ENCODE measurements at places on chromosomes 1 and 21. TPM values are rescaled to one million over a fixed set of nuclear protein-coding genes. Genes with fewer than 3 reads are reported as not detected.

GRCh38 chr1:200332716-200333115, 77.1 kb downstream of the ZNF281 start:
- H3K4me3 ChIP-seq = no peak overlapping the region
- no peak for DNase-seq
- H3K4me1 ChIP-seq = peaks cover 20% of the 10 kb centered on the region
- peaks cover 7% of the 10 kb centered on the region for H3K27me3 ChIP-seq
- H3K27ac ChIP-seq = no peak overlapping the region
- H3K36me3 ChIP-seq = no peaks in the 10 kb centered on the region

GRCh38 chr1:43358121-43358745, 548 bp upstream of the CDC20 start:
- peak overlapping the region; percentile 88 for H3K27ac ChIP-seq
- peak overlapping the region; percentile 83 for H3K4me3 ChIP-seq
- DNase-seq = peak; percentile 20
- H3K4me1 ChIP-seq = peaks cover 50% of the 10 kb centered on the region

NUP210L gene
- 0.14 TPM for total RNA-seq

DNA sequence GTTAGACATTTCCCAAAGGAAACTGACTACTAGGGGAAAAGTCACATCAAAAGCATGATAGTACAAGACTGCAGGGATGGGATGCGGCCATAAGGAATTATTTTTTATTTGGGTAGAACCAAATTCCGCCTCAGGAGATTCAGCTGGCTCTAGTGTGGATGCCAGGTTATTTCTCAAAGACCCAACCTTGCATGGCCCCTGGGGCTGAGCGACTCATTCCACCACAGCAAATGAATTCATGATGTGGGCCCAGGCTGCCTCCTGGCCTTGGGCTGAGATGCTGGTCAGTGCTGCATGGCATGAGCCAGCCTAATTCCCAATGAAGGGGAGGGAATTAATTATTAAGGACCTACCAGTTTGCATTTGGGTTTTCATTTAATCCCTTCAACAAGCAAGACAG, 11.8 kb downstream of the TMEM35B start:
- no peak for DNase-seq
- no peaks in the 10 kb centered on the region for H3K27me3 ChIP-seq
- H3K27ac ChIP-seq = no peak overlapping the region
- no peaks in the 10 kb centered on the region for H3K4me1 ChIP-seq
- no peak overlapping the region for H3K4me3 ChIP-seq

DNA sequence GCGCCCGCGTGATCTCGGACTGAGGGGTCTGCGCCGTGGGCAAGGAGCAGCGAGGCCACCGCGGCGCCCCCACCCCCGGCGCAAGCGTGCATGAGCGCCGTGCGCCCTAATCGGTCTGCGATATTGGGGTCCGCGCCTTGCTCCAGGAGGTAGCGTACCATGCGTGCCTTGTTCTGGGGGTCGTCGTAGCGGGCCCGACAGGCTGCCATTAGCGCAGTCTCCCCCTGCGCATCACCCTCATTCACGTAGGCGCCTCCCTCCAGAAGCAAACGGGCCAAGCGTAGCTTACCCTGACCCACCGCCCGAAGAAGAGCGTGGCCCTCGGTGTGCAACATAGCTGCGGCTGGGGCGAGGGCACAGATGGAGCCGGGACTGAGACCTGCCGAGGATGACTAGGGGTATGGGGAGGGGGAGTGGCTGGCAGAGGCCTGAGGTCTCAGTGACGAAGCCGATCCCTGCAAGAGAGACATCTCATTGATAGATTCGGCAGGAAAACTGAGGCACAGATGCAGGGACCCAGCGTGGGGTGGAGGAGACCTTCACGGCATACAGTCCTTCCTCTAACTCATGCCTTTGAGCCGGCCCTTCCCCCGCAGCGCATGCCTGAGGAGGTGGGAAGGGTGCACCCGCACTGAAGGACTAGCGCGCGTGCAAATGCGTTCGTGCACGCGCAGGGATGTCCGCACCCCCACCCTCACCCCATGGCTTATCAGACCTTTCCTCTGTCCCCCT, 2.8 kb downstream of the ANKRD34A start:
- no peak overlapping the region for H3K27ac ChIP-seq
- DNase-seq = peak; percentile 66
- H3K36me3 ChIP-seq = peaks cover 3% of the 10 kb centered on the region
- peak overlapping the region; percentile 90 for H3K4me3 ChIP-seq
- peaks cover 61% of the 10 kb centered on the region for H3K4me1 ChIP-seq

DNA sequence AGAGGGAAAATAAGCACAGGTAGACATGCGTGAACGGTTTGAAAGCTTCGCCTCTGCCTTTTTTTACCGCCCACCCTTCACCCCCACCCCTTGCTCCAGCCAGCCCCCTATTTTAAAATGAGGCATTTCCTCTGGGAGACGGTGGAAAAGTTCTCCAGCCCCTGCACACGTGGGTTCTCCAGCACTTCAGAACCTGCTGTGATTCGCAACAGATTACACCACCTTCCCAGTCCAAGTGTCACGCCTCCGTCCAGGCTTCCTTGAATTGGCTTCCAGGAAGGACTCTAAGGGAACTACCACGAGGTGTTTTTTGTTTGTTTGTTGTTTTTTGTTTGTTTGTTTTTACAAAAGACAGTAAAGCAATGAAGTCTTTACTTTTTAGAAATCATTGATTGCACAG, 2.6 kb downstream of the LRRC7 start:
- no peak overlapping the region for H3K27ac ChIP-seq
- H3K4me1 ChIP-seq = peaks cover 10% of the 10 kb centered on the region
- H3K36me3 ChIP-seq = peaks cover 9% of the 10 kb centered on the region
- H3K4me3 ChIP-seq = no peak overlapping the region

MSH4 gene
- total RNA-seq = 0.99 TPM

PPFIA4 gene
- 5.4 TPM for total RNA-seq

DNA sequence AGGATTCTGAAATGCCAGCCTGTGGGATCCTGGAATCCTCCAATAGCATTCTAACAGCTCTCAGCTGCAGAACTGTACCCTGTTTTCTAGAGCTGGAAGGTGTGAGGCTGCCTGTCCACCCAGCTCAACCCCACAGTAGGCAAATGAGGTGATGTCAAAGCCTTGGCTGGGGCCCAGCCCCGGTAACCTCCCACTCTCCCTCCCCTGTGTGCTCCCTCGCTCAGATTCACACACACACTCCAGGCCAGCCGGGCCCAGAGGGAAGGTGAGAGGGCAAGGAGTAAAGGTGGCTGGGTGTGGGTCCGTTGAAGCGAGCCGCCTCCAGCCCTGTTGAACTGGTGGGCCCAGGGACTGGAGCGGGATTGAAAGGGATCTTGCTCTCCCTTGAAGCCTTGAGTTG, at the start of gene BSND:
Gene BSND, plus strand, starts transcription at position 257 of the 400 bp plus-strand sequence. CDS start 254 bp downstream, outside the sequence.
- H3K4me3 ChIP-seq = no peak within 1 kb of the TSS
- peaks cover 24% of the 10 kb centered on the region for H3K4me1 ChIP-seq

KRTAP12-2 gene
- total RNA-seq = not detected

CRTC2 gene
- 121 TPM for total RNA-seq

LAMC2 gene
- not detected for total RNA-seq

- DNase-seq = no peak
- H3K4me3 ChIP-seq = no peak overlapping the region
- H3K27ac ChIP-seq = no peak overlapping the region
- peaks cover 11% of the 10 kb centered on the region for H3K4me1 ChIP-seq
Observed at GRCh38 chr1:37741130-37741529, 23.8 kb downstream of the EPHA10 start.

DNA sequence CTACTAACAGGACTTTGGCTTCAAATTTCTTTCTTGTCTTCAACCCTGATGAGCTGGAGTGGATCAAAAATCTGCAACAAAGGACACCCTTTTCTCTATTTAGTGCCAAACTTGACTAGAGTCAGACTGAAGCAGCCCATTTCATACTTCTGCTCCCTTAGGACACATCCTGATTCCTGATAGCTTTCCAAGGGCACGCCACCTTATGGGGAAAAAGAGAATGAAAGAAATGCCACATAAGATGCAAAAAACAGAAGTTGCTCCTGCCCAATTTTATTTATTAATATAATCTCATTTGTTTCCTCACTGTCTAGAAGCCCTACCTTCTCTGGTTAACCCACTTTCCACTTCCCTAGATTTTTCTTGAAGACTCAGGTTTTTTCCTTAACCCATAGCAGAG, 72.7 kb upstream of the NBPF4 start:
- no peaks in the 10 kb centered on the region for H3K4me1 ChIP-seq
- DNase-seq = no peak
- H3K27ac ChIP-seq = no peak overlapping the region

TSPAN2 gene
- 4.3 TPM for total RNA-seq

RIPPLY3 gene
- 0.42 TPM for total RNA-seq

- peak overlapping the region; percentile 77 for H3K4me3 ChIP-seq
- peaks cover 2% of the 10 kb centered on the region for H3K36me3 ChIP-seq
- peak overlapping the region; percentile 62 for H3K27ac ChIP-seq
- peak; percentile 47 for DNase-seq
- peaks cover 69% of the 10 kb centered on the region for H3K4me1 ChIP-seq
Observed at GRCh38 chr1:8510041-8510823, 192.3 kb downstream of the SLC45A1 start.

DNA sequence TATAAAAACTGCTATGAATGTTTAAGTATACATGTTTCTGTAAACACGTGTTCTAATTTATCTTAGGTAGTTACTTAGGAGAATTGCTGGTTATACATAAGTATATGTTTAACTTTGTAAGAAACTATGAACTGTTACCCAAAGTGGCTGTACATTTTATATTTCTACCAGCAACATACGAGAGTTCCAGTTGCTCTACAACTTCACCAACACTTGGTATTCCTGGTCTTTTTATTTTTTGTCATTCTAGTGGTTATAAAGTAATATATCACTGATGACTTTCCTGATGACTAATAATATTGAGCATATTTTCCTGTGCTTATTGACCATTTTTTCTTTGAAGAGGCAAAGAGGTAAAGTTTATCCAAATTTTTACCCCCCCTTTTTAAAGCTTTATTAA, 76.0 kb downstream of the KIAA0319L start:
- H3K4me1 ChIP-seq = no peaks in the 10 kb centered on the region
- peaks cover 3% of the 10 kb centered on the region for H3K36me3 ChIP-seq
- H3K4me3 ChIP-seq = no peak overlapping the region
- DNase-seq = no peak
- no peaks in the 10 kb centered on the region for H3K27me3 ChIP-seq

DNA sequence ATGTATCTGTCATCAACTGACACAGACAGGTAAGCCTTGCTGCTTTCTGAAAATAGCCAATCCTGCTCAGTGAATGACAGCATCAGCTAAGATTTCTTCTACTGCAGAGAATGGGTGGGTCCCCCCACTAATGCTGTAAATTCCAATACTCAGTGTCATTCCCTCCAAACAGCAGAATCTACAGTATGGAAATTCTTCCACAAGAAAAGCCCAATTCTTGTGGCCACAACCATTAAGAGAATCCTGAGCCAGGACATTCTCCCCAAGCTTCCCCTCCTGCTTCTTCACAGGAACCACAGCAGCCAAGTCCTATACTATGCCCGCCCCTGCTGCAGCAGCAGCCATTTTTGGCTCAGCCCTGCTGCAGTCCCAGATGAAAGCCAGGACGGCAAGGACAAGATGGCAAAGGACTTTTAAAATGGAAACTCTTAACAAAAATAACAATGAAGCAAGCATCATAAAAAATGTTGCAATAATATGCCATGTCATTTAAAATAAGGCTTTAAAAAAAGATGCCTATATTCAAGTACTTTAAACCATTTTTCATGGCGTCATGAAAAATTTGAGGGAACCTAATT, 26.8 kb downstream of the EIF4G3 start:
- H3K4me3 ChIP-seq = no peak overlapping the region
- H3K27ac ChIP-seq = no peak overlapping the region
- no peaks in the 10 kb centered on the region for H3K4me1 ChIP-seq
- H3K36me3 ChIP-seq = peaks cover 2% of the 10 kb centered on the region

DNA sequence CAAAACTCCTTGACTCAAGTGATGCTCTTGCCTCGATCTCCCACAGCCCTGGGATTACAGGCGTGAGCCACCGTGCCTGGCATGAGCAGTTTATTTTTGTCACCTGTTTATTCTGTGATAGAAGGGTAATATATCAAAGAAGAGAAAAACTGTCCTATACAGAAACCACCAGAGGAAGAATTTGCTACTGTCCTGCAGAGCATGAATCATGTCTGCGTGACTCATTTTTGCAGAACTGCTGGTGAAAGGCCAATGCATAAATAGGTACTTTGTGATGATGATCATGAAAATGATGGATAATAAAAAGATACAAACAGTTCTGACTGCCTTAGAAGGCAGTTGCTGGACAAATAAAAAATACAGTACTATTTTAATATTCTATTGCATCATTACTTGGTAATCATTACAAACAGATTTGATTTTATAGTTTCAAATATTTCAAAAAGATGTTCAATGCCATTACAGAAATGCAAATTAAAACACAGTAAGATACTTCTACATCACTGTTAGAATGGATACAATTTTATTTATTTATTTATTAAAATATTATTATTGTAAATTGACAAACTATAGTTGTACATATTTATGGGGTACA, 26.5 kb downstream of the RIPPLY3 start:
- peaks cover 6% of the 10 kb centered on the region for H3K4me1 ChIP-seq
- no peak overlapping the region for H3K27ac ChIP-seq
- H3K27me3 ChIP-seq = no peaks in the 10 kb centered on the region
- no peak overlapping the region for H3K4me3 ChIP-seq

DNA sequence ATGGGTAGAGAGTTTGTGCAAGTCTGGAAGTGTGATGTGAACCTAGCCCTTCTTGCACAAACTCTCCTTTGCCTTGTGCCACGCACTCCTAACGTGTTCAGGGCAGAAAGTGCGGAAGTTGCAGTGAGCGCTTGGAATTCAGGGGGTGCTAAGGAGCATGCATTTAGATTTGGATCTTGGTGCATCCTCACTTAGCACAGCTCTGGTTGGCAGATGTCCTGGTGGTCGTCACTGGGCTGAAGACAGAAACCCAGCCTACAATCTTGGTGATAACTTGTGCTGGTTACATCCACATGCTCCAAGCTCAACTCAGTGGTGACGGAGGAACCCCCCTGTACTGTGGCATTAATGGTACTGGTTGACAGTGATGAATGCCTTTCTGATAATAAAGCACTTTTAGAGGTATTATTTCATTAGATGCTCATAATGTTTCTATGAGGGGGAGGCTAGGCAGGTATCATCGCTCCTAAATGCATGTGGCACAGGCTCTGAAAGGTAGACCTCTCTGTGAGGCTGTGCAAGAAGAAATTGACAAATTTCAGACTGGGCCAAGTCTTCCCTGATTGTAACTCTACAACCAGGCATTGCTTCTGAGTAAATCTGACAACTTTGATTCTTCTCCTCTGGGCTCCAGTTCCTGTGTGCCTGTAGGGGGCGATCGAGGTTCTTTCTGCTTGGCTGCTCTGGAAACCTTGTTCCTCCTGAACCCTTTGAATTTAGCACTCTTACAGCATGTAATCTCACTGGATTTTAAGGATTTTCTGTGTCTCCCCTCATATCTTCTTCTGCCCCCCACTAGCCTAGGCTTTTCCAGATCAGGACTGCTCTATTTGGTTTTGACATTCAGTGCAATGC, 40.6 kb downstream of the MAPKAPK2 start:
- H3K4me3 ChIP-seq = no peak overlapping the region
- peaks cover 71% of the 10 kb centered on the region for H3K4me1 ChIP-seq
- H3K36me3 ChIP-seq = peaks cover 2% of the 10 kb centered on the region
- no peak overlapping the region for H3K27ac ChIP-seq
- no peaks in the 10 kb centered on the region for H3K27me3 ChIP-seq

- H3K4me3 ChIP-seq = no peak overlapping the region
- DNase-seq = no peak
- H3K27me3 ChIP-seq = no peaks in the 10 kb centered on the region
- H3K4me1 ChIP-seq = peaks cover 33% of the 10 kb centered on the region
- no peak overlapping the region for H3K27ac ChIP-seq
- peaks cover 5% of the 10 kb centered on the region for H3K36me3 ChIP-seq
Observed at GRCh38 chr1:55154616-55155015, 60.5 kb downstream of the USP24 start.

Measured in activated T-cell treated with anti-CD3 and anti-CD28 coated beads, Interleukin-2, amount 50 U/mL, for 72 hours (primary cell).